ENCODE measurements at places on chromosomes 6 and 20.

DNA sequence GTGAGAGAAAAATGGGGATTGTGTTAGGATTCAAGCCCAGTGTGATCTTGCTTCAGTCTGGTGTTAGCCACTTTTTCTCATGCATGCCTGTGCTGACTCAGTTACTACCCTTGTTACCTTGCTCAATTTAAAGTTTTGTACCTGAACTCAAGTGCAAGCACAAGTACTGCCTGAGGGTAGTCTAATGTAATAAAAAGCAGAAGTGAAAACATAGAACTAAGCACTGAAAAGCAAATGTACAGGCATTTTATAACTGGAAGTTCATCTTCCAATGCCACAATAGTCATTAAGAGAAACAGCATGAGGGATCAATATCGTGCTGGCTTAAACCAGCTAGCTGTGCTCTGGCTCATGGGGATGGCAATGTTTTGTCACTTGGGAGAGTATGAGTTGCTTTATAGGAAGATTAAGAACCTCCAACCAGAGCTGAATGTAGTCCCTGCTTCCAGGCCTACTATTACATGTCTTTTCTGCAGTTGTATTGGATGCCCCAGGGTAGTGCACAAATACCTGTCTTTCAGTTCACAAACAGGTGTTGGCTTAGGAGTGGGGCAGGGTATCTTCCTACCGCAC is 48.7 kb downstream of the SLC35F1 start:
- no peak for DNase-seq

DNA sequence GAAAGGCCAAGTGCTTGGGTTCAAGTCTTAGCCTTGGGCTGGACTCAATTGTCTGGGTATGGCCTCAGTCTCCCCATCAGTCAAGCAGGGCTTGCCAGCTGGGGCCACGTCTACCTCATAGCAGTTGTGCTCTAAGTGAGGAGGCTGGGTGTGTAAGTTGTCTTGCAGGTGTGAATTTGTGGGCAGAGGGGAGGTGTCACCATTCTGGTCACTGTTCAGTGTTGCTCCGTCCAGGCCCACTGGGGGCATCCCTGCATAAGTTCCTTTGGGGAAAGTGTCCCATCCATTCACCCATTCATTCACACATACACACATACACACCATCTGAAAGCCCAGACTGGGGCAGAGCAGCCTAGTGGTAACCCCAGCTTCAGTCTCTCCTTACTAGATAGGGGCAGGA is 36.3 kb downstream of the TFEB start:
- no peak for DNase-seq

DNA sequence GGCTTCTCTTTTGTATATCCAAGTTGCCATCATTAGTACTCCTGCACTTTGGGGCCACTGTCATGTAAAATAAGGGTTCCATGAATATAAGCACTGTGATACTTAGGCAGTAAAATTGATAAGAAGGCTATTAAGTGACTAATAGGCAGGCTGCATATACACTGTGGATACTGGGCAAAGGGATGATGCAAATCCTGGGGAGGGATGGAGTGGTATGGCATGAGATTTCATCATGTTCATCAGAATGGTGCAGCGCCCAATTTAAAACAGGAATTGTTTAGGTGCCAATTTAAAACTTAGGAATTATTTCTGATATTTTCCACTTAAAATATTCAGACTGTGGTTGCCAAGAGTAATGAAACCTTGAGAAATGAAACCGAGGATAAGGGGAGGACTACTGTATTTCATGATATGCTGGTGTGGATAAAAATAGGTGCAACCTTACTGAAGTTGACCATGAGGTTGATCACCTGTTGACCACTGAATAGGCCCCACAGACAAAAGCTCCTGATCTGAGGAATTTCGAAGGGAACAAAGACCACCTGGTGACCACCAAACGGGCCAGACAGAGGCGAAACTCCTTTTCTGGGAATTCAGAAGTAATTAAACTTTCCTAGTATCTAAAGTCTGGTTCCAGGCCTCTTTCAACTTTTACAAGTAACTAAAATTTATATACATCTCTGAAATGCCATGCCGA is 4.9 kb upstream of the TRIM39 start:
- DNase-seq: no peak

DNA sequence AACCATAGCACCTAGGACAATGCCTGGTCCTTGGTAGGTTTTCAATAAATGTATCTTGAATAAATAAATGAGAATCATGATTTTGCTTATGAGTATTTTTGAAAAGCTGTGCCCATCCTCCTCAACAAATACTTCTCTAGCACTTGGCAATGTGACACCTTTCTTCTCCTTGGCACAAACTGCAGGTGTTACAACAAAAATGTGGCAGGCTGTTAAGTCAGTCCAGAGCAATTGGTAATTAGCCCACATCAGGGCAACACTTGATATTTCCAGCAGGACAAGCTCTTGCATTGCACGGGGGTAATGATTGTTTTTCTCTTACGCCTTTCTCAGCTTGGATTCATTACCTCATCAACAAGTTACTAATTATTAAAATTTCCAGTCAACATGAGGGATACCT is 31.6 kb upstream of the SNX9 start:
- no peak for DNase-seq

DNA sequence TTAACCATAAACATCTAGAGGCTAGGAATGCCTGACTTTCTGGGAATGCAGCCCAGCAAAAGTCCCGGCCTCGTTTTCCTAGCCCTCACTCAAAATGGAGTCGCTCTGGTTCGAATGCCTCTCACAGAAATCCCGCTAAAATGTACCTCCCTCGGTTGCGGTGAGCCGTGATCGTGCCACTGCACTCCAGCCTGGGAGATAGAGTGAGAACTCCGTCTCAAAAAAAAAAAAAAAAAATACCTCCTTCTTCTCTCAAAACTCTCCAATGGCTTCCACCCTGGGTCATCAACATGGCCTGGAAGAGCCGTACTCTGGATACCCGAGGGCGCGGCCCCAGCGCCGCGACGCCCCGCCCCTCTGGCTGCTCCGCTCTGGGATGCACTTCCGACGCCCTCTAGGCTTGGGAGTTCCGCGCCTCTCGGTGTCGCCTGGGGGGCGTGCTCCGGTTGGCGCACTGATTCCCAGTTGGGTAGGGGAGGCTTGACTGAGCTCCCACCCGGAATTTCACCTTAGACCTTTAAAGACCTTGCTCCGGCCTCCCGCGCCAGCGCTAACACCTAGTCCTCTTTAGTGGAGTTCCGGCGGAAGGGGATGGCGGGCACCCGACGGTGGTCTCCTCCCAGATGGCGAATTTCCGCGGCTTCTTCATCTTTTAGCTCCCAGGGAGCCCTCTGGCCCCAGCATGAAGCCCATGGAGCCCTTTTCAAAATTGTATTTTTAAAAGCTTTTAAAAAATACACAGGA is 12.3 kb downstream of the HMGN4 start:
- no peak for DNase-seq

DNA sequence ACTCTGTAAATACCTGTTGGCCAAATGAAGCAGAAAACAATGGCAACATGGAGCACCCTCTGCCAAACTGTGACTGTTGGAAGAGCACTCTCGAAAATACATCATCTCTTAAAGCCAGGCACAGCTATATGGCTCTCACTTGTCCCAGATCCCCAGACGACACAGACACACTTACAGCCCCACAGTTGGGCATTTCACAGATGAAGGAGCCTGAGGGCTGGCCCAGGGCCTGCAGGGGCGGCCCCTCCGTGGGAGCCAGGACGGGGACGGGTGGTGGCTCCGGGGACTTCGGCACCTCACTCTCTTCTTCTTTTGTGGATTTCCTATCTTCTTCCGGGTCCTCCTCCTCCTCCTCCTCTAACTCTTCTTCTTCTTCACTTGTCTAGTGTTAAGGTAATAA is 18.4 kb upstream of the MRPS10 start:
- DNase-seq: no peak

GRCh38 chr6:78868116-78868515 is 765 bp downstream of the IRAK1BP1 start:
- no peak for DNase-seq

GRCh38 chr6:37496951-37497885 is 2.5 kb downstream of the CCDC167 start:
- DNase-seq: no peak

- no peak for DNase-seq
Observed at GRCh38 chr6:158058171-158058651, 76.5 kb downstream of the SYNJ2 start.

- no peak for DNase-seq
Observed at GRCh38 chr20:49337357-49337756, 59.5 kb upstream of the ZNFX1 start.

DNA sequence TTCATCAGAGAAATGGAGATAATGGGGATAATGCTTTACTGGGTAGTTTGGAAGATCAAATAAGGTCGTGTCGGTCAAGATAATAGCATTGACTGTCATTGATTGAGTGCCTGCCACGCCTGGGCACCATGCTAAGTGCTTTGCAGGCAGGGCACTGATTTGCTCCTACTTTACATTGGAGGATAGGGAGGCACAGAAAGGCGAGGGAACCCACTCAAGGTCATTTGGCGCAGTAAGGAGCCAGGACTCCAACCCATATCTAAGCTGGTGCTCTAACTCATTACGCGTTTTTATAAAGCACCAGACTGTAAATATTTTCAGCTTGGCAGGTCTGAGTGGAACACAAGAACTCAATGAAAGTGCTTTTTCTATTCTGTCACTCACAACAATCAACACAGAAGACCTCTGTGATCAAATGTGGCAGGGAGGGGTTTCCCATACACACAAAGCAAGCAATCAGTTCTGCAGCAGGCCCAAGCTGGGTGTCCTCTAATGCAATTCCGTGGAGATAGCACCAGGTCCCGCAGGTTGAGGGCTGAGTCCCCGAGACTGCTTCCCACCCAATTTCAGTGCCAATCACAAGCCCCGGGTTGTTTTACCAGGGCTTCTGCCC is 373.6 kb downstream of the CDH26 start:
- DNase-seq: no peak

- no peak for DNase-seq
Observed at GRCh38 chr6:135703621-135704020, 147.9 kb upstream of the PDE7B start.

GRCh38 chr6:105765239-105765638 is 320.9 kb upstream of the PRDM1 start:
- DNase-seq: no peak

GRCh38 chr6:131846023-131846663 is 38.3 kb downstream of the ENPP1 start:
- no peak for DNase-seq

DNA sequence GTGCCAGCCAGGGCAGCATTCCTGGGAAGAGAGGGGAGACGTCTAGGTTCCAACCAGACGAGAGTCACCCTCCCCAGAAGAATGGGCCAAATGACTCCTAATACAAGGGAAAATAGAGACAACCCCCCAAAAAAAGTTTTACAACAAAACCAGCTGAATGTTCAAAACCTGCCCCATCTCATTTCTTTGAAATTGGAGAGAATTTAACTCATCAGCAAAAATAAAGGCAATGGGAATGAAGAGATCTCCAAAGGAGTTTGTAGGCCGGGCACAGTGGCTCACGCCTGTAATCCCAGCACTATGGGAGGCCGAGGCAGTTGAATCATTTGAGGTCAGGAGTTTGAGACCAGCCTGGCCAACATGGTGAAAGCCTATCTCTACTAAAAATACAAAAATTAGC is 9.7 kb upstream of the EMILIN3 start:
- no peak for DNase-seq

- no peak for DNase-seq
Observed at GRCh38 chr20:7497985-7498384, 442.3 kb downstream of the HAO1 start.

DNA sequence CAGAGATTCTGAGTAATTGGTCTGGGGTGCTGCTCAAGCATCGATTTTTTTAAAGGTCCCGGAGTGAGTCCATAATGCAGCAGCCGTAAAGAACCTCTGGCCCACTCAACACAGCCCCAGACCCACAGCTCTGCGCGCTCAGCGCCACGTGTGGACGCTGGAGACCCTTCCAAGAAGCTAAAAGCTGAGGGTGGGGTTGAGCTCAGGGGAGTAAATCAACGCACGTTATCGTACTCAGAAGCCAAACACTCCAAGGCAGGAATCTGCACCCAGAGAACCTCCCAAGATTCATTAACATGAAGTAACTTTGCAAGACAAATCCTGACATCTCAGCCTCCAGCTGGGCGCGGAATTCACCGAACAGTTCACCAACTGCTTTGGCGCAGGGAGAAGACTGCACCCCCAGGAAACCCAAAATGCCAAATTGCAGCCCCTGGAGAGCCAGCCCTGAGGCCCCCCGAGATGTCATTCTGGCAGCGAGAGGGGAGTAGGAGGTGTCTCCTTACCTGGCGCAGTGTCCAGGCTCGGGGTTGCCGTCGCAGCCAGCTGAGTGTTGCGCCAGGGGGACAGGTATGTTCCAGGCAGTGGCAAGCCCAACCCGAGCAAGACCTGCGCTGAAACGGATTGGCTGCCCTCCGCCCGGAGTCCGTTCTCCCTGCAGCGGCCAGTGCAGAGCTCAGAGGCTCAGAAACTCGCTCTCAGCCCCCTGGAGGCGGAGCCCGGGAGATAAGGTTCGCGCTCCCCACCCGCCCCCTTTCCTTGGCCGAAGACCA is at the start of gene COL21A1:
COL21A1 (minus strand) TSS at position 700 of the 773 bp plus-strand sequence. CDS start 64,962 bp downstream, outside the sequence.
- no peak for DNase-seq

- DNase-seq: no peak
Observed at GRCh38 chr20:57342829-57343228, 8.2 kb upstream of the RAE1 start.

DNA sequence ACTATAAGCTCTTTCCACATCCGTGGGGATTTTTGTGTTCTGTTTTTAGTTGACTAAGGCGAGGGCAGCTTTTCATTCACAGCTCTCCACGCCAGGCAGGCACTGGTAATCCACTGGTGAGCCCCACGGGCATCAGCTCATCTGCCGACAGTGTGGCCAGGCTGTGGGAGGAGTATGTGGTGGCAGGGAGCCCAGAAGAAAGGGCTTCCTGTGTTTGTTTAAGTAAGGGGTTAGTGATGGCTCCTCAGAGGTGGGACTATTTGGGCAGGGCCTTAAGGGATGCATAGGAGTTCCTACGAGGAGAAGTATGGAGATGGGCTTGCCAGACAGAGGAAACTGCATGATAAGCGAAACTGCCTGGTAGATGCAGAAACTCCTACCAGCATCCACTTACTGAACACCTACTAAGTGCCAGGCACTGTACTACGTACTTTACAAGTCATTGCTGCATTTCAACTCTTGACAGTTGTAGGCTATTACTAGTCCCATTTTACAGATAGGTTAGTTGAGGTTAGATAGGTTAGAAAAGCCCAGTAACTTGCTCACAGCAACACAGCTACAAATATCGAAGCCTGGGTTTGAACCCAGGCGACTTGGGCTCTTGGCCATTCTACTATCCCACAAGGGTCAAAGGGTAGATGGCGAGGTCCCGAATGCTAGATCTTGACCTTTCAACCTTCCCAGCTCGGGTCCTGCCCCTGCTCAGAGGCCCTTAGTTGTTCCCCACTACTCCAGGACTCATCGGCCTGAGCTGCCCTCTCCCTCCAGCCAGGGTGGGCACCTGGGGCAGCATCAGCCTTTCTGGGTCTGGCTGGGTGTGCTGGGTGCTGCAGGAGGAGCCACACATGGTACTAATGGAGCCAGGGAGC is 55.1 kb downstream of the CEBPB start:
- no peak for DNase-seq

DNA sequence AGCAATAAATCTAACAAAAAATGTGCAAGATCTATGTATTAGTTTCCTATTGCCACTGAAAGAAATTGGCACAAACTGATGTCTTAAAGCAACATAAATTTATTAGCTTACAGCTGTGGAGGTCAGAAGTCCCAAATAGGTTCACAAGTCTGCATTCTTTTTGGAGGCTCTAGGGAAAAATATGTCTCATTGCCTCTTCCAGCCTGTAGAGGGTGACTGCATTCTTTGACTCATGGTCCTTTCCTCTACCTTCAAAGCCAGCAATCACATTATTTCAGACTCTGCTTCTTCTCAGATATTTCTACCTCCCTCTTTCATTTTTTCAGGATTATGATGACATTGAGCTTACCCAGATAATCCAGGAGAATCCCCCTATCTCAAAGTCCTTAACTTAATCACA is 1531.1 kb downstream of the KHDRBS2 start:
- DNase-seq: no peak

All from activated naive CD4-positive, alpha-beta T cell (primary cell).